ELR (cell line): ENCODE measurements at places on chromosomes 7 and 10.

DNA sequence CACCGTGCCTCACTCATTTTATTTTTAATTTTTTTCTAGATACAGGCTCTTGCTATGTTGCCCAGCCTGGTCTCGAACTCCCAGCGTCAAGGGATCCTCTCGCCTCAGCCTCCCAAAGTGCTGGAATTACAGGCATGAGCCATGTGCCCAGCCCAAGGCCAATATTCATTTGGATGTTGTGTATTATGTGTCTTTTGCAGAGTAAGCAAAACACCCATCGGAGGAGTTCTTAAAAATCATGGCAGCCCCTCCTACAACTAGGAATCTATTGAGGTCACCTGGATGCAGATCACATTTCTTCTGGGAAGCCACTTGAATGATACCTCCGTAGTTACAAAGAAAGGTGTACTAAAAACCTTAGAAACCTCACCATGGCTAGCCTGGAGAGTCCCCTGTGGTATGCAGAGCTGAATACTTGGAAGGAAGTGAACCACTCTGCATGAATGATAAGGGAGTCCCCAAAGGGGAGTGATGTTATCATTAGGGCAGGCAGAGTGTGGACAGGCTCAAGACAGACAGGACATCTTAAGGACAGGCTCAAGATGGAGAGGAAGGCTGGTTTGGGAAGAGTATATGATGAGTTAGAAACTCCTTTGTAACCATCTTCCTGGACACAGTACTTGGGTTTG is 185.7 kb downstream of the TAX1BP1 start:
- no peak for DNase-seq

DNA sequence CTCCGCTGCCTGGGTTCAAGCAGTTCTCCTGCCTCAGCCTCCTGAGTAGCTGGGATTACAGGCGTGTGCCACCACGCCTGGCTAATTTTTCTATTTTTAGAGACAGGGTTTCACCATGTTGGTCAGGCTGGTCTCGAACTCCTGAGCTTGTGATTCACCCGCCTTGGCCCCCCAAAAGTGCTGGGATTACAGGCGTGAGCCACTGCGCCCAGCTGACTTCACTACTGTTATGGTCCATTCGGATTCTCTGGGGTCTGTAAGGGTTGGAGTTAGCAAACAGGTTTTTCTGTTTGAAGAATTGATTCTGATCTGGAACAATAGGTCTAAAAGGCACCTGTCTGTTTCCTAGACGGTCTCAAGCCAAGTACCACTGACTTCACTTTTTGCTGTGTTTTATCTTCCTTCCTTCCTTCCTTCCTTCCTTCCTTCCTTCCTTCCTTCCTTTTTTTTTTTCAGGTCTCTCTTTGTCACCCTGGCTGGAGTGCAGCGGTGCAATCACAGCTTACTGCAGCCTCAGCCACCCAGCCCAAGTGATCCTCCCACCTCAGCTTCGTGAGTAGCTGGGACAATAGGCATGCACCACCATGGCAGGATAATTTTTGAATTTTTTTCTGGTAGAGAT is 192.2 kb downstream of the CAMK1D start:
- DNase-seq: no peak

DNA sequence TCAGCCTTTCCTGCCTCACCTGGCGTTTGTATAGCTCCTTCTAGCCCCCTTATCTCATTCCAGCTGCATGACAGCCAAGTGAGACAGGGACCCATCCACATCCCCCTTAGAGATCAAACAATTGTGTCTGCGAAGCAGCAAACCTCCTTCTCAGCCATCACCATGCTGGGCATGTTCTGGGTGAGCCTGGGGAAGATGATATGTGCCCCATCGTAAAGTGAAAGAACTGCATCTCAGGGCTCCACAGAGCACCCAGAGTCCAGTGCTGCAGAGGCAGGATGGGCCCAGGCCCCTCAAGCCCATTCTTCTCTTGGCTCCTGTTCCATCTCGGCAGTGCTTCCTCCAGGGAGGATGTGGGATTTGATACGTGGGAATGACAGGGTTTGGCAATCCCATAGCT is 43.2 kb downstream of the FIGNL1 start:
- DNase-seq: no peak

DNA sequence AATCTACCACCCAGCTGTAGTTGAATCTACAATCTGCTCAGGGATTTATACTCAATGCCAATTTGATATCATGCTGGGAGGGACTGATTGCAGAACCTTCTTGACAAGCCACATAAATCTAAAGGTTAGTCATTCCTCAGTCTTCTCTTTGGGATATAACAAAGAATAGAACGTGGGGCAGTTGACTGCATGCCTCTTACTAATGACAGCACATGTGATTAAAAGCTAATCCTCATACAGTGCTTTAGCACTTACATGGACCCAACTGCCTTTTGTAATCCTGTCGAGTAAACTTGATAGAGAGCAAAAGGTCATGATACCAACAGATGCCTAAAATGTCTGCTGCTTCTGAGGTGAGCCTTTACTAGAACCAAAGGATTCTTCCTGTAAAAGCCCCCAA is 12.3 kb downstream of the KLHL7 start:
- DNase-seq: no peak

- DNase-seq: no peak
Measured at GRCh38 chr7:12017046-12017445, 185.0 kb upstream of the THSD7A start.

DNA sequence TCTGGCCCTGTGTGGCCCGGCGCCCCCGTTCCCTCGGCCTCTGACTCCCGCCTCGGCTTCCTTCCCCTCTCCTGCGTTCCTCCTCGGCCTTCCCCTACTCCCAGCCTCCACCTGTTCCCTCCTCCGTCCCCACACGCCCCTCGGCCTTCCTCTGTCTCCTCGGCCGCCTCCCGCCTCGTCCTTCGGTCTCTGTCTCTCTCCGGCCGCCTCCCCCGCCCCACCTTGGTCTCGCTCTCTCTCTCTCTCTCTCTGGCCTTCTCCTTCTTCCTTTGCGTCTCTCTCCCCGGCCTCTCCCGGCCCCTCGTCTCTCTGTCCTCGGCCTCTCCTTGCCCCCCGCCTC is 588 bp downstream of the GET4 start:
- peak; percentile 60 for DNase-seq

- DNase-seq: no peak
Measured at GRCh38 chr10:43235070-43235900, 31.6 kb downstream of the RASGEF1A start.

- DNase-seq: no peak
Measured at GRCh38 chr7:88942815-88943501, 147.4 kb upstream of the TEX47 start.

DNA sequence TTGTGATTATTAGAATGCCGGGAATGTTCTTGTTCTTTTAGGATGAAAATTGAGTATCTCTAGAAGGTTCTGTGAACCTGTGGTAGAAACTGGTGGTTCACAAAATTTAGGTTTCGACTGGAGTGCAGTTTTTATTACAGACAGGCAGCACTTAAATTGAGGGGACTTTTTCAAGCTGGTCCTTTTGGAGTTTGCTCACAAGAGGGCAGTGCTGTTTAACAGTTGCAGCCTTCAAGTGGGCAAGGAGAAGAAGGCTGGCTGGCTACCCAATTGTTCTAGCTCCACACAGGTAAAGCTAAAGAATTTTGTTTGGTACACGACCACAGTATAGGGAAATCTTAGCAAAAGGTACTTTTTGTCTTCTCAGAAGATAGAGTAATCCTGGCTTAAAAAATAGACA is 233.6 kb downstream of the SNX13 start:
- DNase-seq: peak; percentile 77

DNA sequence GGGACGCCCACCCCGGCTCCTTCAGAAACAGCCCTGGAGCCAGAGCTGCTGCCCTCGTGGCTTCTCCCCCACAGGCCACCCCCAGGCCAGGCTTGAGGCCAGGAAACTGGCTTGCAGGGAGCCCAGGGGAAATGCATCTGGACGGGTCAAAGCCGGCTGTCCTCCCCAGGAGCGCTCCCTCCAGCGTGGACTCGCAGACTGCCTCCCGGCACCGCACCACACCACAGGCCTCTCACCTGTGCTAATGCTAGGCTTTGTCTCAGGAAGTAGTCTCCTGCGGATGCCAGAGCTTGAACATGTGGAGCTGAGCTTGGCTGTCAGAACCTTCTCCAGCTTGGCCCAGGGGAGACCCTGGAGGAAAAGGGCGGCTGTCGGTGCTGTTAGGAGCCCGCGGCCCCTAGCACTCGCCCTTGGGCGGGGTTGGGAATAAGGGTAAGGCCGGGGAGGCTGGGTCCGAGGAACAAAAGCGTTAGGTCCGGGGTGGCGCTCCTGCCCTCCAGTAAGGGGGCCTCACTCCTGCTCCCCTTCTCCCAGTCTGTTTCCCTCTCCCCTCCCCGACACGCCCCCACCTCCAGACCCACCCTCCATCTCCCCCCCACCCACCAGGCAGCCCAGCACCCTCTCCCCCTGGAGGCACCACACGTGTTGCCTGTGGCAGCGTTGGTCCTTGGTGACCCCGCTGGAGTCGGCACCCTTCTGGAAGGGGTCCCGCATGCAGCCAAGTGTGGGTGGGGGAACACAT is 21.6 kb upstream of the DRGX start:
- no peak for DNase-seq

DNA sequence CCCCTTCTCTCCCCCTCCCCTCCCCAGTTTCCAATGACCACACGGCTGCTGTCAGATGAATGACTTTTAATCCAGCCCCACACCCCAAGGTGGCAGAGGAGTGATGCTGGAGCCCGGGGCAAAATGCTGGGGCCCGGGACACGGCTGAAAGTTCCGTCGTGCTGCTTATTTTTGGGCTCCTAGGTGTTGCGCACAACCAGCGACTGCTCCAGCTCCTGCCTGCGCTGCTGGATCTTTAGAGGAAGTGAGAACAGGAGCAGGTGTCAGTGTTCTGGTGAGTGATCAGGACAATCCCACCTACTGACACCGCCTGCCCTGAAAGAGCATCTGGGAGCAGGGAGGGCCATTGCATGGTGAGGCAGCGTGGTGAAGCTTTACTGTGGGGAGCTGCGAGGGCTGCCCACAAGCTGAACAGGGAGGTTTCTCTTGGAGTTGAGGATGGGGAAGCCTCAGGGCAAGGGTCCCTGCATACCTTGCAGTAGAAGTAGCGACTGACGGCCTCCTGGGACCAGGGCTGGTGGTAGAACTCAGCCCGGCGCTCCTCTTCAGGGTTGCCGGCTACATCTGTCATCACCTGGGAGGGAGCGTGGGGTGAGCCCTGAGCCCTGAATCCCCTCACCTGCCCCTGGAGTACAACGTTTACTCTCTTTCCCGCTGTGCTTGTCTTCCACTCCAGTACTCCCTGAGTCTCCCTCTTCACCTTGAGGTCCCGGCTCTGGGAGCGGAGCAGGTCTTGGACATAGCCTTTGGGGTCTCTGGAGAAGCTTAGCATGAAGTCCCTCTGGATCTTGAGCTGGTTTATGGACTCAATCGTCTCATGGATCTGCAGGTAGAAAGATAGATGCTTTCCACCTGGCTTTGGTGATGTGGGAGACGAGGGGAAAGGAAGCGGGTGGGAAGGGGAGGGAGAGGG is 6.9 kb downstream of the CHPF2 start:
- no peak for DNase-seq

GRCh38 chr7:820341-820740 is 11.9 kb upstream of the SUN1 start:
- DNase-seq: no peak

GRCh38 chr10:78785066-78785465 is 283.7 kb upstream of the ZMIZ1 start:
- DNase-seq: no peak

DNA sequence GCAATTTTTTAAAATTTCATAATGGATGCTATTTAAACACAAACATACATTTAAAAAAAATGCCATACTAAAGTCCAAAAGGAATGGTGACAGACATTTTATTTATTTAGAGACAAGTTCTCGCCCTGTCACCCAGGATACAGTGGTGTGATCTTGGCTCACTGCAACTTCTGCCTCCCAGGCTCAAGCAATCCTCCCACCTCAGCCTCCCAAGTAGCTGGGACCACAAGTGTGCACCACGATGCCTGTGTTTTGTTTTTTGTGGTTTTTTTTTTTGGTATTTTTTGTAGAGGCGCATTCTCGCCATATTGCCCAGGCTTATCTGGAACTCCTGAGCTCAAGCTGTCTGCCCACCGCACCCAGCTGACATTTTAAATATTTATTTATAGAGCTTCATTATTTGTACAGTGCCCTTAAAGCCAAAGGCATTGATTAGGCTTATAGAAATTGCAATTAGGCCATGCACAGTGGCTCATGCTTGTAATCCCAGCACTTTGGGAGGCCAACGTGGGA is 703.5 kb downstream of the AUTS2 start:
- DNase-seq: no peak

DNA sequence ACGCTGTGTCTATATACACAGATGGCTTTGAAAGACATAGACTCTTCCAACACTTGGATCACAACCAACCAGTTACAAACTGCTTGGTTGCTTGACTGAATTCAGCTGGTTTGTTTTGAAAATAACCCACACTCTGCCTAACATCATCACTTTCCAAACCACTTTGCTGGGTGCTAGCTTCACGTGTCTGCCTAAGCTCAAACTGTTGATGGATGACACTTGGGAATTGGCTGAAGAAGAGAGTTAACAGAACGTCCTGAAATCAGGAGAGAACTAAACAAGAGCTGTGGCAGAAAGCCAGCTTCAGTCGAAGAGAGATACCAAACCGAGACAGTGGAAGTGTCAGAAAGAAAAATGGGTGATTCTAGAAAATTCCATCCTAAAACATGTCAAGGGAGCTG is 420.8 kb upstream of the AUTS2 start:
- DNase-seq: no peak

- no peak for DNase-seq
Measured at GRCh38 chr10:28545967-28546644, 13.2 kb downstream of the WAC start.

- DNase-seq: no peak
Measured at GRCh38 chr10:113965683-113966082, 78.0 kb upstream of the ADRB1 start.

DNA sequence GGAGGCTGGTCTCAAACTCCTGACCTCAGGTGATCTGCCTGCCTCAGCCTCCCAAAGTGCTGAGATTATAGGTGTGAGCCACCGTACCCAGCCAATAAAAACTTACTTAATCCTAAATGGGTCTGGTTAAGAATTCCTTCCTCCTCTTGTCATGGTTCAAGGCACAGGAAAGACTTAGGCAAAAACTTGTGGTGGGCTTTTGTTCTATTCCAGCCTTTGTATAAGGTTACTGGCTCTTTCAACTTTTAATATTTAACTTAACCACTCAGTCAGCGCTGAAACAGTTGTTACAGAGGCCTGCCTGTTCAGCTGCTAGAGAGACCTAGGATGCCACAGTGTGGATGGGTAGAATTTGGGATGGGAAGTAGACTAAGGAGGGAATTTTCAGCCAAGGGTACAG is 28.1 kb upstream of the GARS1 start:
- DNase-seq: no peak

- DNase-seq: no peak
Measured at GRCh38 chr10:132375116-132375794, 21.7 kb upstream of the PWWP2B start.
